Esophagus squamous epithelium (tissue), 5 donors: ENCODE measurements at places on chromosomes 3 and 15.

DNA sequence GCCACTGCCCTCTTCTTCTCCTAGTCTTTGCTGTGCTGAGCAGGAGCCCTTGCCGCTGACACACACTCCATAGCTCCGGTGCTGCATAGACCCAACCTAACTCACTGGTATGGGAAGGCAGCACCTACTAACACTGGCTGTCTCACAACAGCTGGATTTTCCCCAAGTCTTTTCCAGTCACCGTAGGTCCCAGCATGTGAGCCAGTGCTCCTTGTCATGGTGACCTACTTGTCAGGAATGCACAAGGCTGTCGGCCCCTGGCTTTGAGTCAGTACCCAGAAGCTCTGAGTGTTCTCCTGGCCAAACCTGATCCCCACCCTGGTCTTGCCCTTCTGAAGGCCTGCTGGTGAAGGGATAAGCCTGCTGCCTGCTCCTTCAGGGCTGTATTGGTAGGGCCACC is 25.7 kb downstream of the AMOTL2 start:
- no peak for DNase-seq

DNA sequence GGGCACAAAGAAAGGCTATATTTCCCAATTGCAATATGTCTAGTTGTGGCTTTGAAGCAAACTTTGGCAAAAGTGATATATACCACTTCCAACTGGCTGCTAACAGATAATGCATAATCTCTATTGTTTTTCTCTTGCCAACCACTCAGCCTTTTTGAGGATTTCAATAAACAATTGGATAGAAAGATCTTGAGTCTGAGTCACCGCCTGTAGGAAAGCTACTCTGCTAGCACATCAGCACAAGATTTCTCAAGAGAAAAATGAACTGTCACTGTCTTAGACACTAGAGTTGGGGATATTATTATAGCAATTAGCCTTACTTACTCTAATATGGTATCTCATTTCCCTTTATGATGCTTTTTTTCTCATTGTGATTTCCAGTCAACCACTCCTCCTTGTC is 119.7 kb downstream of the SST start:
- no peak for DNase-seq

DNA sequence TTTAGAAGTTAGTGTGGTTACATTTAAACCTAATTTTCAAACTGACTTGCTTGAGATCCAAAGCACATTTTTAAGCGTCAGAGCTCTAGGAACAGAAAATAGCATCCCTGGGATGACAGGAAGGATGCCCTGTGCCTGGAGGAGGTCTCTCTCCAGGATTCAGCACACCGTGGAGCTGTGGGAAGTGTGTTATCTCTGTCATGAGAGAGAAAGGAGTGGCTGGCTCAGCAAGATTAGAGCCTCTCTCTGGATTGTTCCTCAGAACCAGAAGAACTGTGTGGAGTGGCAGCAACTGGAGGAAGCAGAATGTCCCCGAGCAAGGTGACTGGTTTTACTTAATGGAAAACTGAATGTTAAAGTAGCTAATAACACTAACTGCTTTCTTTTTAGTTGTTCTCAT is 233.6 kb upstream of the TGFBR2 start:
- DNase-seq: no peak

DNA sequence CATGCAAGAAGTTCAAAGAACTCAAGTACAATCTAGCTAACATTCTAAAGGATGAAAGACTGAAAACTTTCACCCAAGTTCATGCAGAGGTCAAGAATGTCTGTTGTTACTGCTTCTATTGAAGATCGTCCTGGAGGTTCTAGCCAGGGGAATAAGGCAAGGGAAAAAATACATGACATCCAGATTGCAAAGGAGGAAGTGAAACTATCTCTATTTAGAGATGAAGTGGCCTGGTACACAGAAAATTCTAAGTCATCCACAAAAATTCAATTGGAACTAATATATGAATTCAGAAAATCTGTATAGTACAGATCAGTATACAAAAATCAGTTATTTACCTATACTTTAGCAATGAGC is 693.0 kb downstream of the NR2F2 start:
- no peak for DNase-seq

GRCh38 chr3:61772456-61772855 is 211.1 kb downstream of the PTPRG start:
- no peak for DNase-seq
